Activated CD8-positive, alpha-beta T cell treated with anti-CD3 and anti-CD28 coated beads for 36 hours (primary cell): ENCODE measurements at places on chromosomes 4 and X. TPM values are rescaled to one million over a fixed set of nuclear protein-coding genes. Genes with fewer than 3 reads are reported as not detected.

The CD38 gene
- total RNA-seq, result 25.6 TPM

DNA sequence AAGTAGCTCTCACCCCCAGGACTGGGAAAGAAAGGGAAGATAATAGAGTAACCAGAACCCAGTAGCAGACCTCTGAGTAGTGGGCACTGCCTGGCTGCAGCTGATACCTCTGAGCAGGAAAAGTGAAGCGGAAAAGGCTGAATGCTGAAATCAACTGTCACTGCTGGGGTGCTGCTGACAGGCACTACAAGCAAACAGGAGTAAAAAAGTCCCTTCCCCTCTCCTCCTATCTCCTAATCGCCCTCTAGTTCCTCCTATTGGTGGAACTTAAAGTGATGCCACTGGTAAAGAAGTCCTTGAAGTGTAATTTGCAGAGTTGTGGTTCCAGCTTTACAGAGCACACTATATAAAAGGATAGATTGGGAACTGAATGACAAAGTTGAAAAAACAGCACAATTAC is 32.8 kb upstream of the GLRB start:
- H3K27ac ChIP-seq, result no peak overlapping the region
- no peaks in the 10 kb centered on the region for H3K36me3 ChIP-seq
- H3K4me3 ChIP-seq, result no peak overlapping the region
- no peaks in the 10 kb centered on the region for H3K27me3 ChIP-seq

- H3K27me3 ChIP-seq, result peaks cover 19% of the 10 kb centered on the region
- no peak overlapping the region for H3K4me3 ChIP-seq
- H3K4me1 ChIP-seq, result no peaks in the 10 kb centered on the region
- DNase-seq, result peak; percentile 19
Measured at GRCh38 chr4:183966371-183966770, 61.3 kb downstream of the STOX2 start.

The RPA4 gene
- total RNA-seq, result 0.38 TPM

DNA sequence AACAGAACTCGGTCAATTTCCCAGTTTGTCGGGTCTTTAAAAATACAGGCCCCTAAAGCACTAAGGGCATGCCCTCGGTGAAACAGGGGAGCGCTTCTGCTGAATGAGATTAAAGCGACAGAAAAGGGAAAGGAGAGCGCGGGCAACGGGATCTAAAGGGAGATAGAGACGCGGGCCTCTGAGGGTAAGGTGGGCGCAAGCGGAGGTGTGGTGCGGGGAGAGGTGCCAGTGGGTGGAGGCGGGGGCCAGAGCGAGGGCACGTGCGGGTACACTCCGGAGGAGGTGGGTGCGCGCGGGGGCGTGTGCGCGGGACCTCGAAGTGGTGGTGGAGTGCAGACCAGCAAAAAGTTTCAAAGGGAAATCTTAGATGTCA is 787 bp upstream of the TET2 start:
- H3K4me1 ChIP-seq, result peaks cover 38% of the 10 kb centered on the region
- peak overlapping the region; percentile 91 for H3K4me3 ChIP-seq
- H3K27me3 ChIP-seq, result no peaks in the 10 kb centered on the region
- peaks cover 18% of the 10 kb centered on the region for H3K36me3 ChIP-seq
